ENCODE measurements at places on chromosomes 4 and X.

GRCh38 chrX:11439846-11440245 lies 146.6 kb downstream of the AMELX start:
- DNase-seq = no peak

- DNase-seq = no peak
These were observed 562 bp downstream of the AKAP17A start for GRCh38 chrX:1591863-1592469.

DNA sequence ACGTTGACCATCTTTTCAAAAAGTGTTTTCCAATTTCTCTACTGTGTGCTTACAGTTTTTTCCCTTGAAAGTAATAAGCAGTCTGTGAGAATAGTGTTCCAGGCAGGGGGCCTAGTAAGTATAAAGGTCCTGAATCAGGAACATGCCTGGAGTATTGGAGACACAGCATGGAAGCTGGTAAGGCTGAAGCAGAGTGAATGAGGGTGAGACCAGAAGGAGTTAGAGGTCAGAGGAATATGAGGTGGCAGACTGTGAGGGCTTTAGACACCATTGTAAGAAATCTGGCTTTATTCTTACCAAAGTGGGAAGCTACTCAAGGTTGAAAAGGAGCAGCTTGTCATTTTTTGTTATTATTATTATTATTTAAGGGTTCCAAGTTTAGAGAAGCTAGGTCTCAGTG lies 107.4 kb downstream of the CT47B1 start:
- DNase-seq = no peak

DNA sequence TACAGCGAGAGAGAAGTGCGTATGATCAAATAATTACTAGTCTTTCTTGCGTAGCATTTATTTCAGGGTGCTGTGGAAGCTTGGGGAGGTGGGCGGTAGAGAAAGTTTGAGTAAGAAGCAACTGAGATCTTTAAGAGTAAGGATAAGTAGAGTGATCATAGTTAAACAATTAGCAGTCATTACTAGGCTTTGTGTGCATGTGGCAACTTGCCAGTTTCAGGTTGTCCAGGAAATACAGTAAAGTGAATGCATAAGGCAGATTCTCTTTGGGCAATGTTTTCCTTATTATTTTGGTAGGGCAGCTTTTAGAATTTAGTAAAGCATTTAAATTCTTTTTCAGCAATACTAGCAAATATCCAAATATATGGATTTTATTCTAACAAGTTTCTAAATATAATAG lies 57.0 kb downstream of the HPGDS start:
- DNase-seq = no peak

DNA sequence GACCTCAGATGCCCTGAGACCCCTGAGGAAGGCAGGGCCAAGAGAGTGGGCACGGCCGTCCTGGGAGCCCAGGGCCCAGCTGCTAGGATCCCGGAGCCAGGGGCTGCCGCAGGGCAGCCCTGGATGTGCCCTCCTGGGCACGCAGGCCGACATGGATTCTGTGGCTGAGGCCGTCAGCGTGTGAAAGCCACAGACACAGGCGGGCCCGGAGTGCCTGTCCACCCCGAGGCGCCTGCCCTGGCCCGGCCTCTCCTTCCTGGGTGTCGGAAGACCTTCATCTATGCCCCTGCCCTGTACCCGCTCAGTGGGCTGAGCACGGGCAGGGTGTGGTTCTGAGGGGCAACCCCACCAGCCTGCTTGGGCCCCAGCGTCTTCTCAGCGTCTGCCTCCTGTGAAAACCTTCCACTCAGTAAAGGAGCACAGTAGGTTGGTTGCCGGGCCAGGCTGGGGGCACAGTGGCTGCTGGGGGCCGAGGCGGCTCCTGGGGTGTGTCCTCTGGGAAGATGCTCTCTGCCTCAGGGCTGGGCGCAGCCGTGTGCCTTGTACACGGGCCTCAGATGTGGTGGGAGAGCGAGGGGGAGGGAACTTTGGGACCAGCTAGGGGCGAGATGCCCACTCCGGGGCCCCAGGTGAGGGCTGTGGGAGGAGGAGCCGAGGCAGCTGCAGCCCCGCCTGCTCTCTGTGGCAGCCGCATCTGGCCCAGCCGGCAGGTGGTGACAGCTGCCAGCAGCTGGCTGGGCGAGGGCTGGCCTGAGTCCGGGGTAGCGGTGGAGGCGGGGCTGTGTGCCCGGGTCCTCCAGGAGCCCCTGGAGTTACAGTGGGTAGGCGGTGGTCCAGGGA lies 20.8 kb downstream of the FGFRL1 start:
- DNase-seq = no peak

DNA sequence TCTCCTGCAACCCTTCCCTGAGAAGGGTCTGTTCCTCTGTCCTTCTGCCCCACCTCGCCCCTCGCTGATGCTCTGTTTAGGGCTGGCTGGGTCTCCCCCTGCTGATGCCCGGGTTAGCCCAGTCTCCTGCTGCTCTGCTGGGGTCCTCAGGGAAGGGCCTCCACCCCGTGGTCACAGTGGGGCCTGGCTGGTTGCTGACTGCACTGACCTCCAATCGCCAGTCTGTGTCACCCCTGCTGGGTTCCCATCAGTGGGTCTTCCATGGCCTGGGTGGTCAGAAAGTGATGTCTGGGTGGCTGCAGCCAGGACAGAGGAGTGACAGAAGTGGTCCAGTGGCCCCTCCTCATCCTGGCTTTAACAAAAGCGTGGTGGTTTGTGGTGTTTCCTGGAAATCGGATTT lies 44.7 kb downstream of the EVC start:
- DNase-seq = no peak
